Activated T-helper 2 cell treated with anti-CD3 and anti-CD28 coated beads, Interferon-gamma antibody, Interleukin-2, Interleukin-4, amounts not matched to agents 10 μg/mL and 5 μg/mL and 100 μg/mL, durations not matched to agents 14 hours and 24 hours and 36 hours (primary cell): ENCODE measurements at places on chromosomes 16 and 17. TPM values are rescaled to one million over a fixed set of nuclear protein-coding genes. Genes with fewer than 3 reads are reported as not detected.

DNA sequence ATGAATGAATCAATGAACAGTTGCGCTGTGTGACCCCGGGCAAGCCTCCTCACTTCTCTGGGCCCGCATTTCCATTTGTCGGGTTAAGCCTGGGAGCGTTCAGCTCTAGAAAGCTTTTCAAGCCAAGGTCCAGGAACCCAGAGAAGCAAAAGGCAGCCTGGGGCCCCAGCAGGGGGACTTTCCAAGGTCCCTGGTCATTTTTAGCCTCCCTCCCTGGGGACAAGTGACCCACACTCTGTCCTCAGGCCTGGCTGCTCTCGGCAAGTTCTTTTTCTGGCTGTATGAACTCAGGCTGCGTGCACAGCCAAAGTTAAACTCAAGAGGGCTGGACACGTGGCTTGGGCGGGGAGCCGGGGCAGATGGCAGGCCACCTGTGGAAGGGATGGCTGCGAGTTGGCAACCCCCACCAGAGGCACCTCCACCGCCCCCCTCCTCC is 41.4 kb upstream of the CIBAR2 start:
- H3K27ac ChIP-seq, result no peak overlapping the region
- H3K4me1 ChIP-seq, result peaks cover 5% of the 10 kb centered on the region
- peaks cover 6% of the 10 kb centered on the region for H3K27me3 ChIP-seq
- DNase-seq, result no peak
- no peak overlapping the region for H3K4me3 ChIP-seq

DNA sequence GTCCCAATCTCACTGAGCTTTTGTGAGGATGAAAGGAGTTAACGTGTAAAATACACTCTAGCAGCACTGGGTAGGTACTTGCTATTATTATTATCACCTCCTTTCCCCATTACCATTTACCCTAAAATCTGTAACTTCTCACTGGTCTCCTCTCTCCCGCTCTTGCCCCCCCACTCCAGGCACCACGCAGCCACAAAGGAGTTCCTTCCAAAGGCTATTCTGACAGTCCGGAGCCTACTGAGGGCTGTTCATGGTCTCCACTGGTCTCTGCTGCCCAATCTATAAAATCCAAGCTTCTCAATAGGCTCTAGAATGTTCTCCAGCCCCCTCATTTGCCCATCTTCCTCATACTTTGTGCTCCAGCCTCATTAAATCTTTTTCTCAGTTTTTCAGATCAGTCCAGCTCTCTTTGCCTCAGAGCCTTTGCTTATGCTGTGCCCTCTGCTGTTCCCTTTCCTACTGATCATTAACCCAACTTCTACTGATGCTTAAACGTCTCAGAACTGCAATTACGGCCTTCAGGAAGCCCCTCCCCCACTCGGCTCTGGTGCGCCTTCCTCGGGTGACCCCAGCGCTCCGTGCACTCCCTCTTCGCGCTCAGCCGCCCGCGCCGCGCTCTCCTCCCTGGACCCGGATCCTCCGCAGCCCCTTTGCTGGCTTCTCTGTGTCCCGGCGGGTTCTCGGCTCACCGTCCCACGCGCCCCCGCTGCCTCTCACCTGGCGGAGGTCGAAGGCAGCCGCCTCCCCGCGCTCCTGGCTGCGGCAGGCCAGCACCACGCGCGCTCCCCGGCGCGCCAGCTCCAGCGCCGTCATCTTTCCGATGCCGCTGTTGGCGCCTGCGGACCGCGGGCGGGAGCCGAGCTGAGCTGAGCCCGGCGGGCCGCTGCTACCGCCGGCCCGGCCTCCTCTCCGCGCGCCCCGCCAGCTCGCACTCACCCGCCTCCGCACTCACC is 737 bp downstream of the DHRS13 start:
- H3K36me3 ChIP-seq, result peaks cover 53% of the 10 kb centered on the region
- H3K4me1 ChIP-seq, result peaks cover 36% of the 10 kb centered on the region
- no peak for DNase-seq
- peak overlapping the region; percentile 90 for H3K4me3 ChIP-seq
- H3K27me3 ChIP-seq, result no peaks in the 10 kb centered on the region
- H3K27ac ChIP-seq, result peak overlapping the region; percentile 86

DNA sequence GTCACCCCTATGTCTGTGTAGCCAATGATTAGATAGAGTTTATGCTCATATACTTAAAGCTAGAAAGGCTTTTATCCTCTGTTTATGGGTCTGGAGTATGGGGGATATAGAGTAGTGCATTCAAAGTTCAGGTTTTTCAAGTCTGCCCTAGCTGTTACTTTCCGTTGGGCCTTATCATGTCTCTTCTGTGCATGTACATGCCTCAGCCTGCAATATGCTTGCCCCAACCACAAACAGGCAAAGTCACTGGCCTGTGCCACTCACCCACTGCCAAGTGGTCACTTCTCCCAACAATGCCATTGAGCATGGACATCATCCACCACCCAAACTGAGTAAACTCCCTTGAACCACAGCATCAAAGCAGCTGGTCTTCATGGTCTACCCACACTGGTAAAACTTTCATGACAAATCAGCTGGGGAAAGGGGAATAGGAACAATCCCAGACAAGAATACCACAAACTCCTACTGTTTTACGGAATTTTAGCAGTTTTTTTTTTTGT is 70.3 kb upstream of the C17orf78 start:
- H3K4me3 ChIP-seq, result no peak overlapping the region
- no peaks in the 10 kb centered on the region for H3K27me3 ChIP-seq
- no peaks in the 10 kb centered on the region for H3K4me1 ChIP-seq
- DNase-seq, result no peak

DNA sequence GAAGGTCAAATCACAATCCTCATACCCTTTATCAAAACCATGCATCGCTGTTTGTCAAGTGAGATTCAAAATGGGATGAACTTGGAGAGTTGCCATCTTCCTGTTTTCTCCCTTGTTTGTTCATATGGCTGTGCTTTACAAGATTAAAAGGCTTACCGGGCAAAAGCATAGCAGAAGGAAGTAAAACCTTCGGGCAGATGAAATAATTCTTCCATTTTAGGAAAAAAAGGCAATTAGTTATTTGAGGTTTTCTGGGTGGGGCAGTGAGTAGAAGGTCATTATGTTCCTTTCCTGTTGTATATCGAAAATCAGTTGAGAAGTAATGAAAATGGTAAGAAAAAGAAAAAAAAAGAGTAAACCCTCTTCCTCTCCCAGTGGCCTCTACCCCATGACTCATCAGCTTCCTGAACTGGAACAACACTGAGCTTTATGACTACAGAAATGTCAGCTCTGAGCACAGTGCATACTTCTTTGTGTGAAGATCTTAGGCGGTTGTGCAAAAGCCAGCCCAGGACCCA is 369.2 kb downstream of the CDH13 start:
- H3K4me3 ChIP-seq, result no peak overlapping the region
- no peaks in the 10 kb centered on the region for H3K4me1 ChIP-seq
- H3K36me3 ChIP-seq, result no peaks in the 10 kb centered on the region
- H3K27ac ChIP-seq, result no peak overlapping the region

- peaks cover 16% of the 10 kb centered on the region for H3K4me1 ChIP-seq
- peak overlapping the region; percentile 78 for H3K27ac ChIP-seq
These were observed 538 bp upstream of the FCSK start for GRCh38 chr16:70453892-70454221.

GRCh38 chr17:73691321-73691766 is 47.1 kb upstream of the SDK2 start:
- H3K36me3 ChIP-seq, result no peaks in the 10 kb centered on the region
- DNase-seq, result no peak
- no peak overlapping the region for H3K27ac ChIP-seq
- peaks cover 1% of the 10 kb centered on the region for H3K4me1 ChIP-seq

GRCh38 chr16:4991754-4992153 is 33.6 kb downstream of the SEC14L5 start:
- no peaks in the 10 kb centered on the region for H3K4me1 ChIP-seq
- no peak overlapping the region for H3K27ac ChIP-seq
- H3K4me3 ChIP-seq, result no peak overlapping the region
- peaks cover 14% of the 10 kb centered on the region for H3K27me3 ChIP-seq
- no peaks in the 10 kb centered on the region for H3K36me3 ChIP-seq

GRCh38 chr16:67022531-67023214 is 6.3 kb upstream of the CBFB start:
- DNase-seq, result no peak
- H3K4me3 ChIP-seq, result no peak overlapping the region
- no peak overlapping the region for H3K27ac ChIP-seq
- H3K36me3 ChIP-seq, result no peaks in the 10 kb centered on the region
- H3K4me1 ChIP-seq, result peaks cover 34% of the 10 kb centered on the region

GRCh38 chr16:1790611-1791255 is 2.8 kb downstream of the IGFALS start:
- H3K36me3 ChIP-seq, result peaks cover 5% of the 10 kb centered on the region
- no peak overlapping the region for H3K4me3 ChIP-seq
- H3K27me3 ChIP-seq, result no peaks in the 10 kb centered on the region
- H3K27ac ChIP-seq, result no peak overlapping the region
- H3K4me1 ChIP-seq, result no peaks in the 10 kb centered on the region

GRCh38 chr17:41496803-41497484 is 7.2 kb upstream of the KRT36 start:
- DNase-seq, result peak; percentile 61
- H3K27ac ChIP-seq, result no peak overlapping the region
- H3K4me3 ChIP-seq, result no peak overlapping the region
- H3K4me1 ChIP-seq, result peaks cover 7% of the 10 kb centered on the region
- H3K36me3 ChIP-seq, result no peaks in the 10 kb centered on the region

- DNase-seq, result peak; percentile 38
- no peaks in the 10 kb centered on the region for H3K27me3 ChIP-seq
- no peaks in the 10 kb centered on the region for H3K4me1 ChIP-seq
- no peak overlapping the region for H3K4me3 ChIP-seq
- no peak overlapping the region for H3K27ac ChIP-seq
These were observed 28.8 kb downstream of the MPP2 start for GRCh38 chr17:43878260-43879175.

DNA sequence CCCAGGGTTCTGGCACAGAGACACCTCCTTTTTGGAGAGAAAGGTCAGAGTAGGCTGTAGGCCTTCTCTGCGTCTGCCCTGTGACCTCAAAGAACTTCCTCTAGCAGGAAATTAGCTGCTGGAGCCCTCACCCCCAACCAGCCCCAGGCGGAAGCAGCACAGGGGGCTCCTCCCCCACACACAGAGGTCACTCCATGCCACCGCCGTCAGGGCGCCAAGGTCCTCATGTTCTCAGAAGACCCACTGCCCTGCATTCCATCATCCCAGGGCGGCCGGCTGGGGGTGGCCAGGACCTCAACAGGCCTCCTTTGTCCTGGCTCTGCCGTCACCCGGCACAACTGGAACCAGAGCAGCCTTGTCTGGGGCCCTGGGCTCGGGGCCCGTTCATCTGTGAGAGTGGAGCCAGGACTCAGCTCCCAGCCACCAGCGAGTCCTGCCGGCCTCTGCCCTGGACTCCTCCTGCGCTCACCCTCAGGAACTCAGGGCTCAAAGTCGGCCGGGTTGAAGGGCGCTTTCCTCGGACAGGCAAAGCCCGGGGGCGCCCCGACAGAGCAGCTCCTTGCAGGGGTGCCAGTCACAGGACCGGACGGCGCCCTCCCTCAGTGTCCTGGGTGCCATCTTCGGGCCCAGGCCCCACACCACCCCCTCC is 1.2 kb downstream of the TMC6 start:
- H3K36me3 ChIP-seq, result peaks cover 45% of the 10 kb centered on the region
- peak overlapping the region; percentile 88 for H3K4me3 ChIP-seq
- H3K27ac ChIP-seq, result peak overlapping the region; percentile 86
- DNase-seq, result peak; percentile 72
- peaks cover 40% of the 10 kb centered on the region for H3K4me1 ChIP-seq
- no peaks in the 10 kb centered on the region for H3K27me3 ChIP-seq

DNA sequence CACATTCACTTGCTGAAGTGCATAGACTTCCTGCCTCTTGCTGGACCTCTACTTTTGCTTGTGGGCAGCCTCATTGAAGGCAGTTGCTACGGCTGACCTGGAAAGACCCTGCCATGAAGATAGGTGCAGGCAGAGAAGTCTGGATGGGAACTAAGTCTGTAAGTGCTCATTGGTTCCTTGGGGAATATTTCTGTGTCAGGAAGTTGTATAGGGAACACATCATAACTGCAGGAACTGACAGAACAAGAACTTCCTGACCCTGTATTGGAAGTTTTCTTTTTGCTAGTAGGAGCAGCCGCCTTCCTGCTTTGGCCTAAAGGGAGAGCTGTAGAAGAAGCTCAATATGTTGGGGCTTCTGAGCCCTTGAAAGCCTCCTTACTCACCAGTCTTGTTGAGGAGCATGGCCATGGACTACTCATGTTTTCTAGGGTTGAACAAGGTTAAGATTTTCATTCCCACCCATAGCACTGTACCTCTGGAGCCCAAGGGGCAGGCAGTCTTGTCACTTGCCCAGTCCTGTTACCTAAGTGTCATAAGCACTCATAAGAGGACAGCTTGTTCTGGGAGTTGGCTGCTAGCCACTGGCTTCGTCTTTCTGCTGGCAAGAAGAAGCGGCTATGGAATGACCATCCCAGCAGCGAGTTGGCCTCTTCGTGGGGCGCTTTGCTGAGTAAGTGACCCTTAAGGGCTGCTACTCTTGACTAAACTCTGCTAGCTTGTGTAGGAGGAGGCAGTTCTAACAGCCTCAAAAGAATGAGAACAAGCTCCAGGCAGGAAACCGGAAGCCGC is 7.2 kb downstream of the UBFD1 start:
- no peaks in the 10 kb centered on the region for H3K27me3 ChIP-seq
- peaks cover 78% of the 10 kb centered on the region for H3K36me3 ChIP-seq
- no peak overlapping the region for H3K4me3 ChIP-seq
- DNase-seq, result no peak
- H3K27ac ChIP-seq, result no peak overlapping the region
- peaks cover 7% of the 10 kb centered on the region for H3K4me1 ChIP-seq

GRCh38 chr17:82272495-82273326 is 789 bp downstream of the CSNK1D start:
- peaks cover 31% of the 10 kb centered on the region for H3K4me1 ChIP-seq
- DNase-seq, result peak; percentile 40
- H3K27me3 ChIP-seq, result no peaks in the 10 kb centered on the region
- H3K4me3 ChIP-seq, result peak overlapping the region; percentile 90

Gene RHBDF1
- total RNA-seq, result 1.2 and 1.6 TPM in 2 replicates

Gene SPOP
- 50.1 and 59.6 TPM in 2 replicates for total RNA-seq

Gene ITGAX
- 56.2 and 56.9 TPM in 2 replicates for total RNA-seq

Gene C17orf78
- total RNA-seq, result not detected in 2 replicates

Gene ZNF500
- total RNA-seq, result 16.6 and 18.1 TPM in 2 replicates

Gene VKORC1
- total RNA-seq, result 54.5 and 60.0 TPM in 2 replicates

Gene CRYM
- total RNA-seq, result not detected in 2 replicates

Gene SDR42E2
- total RNA-seq, result 0.09 TPM in 1 of 2 replicates, not detected in the other
